Calu3 (cell line): ENCODE measurements at places on chromosomes 5 and 9. TPM values are rescaled to one million over a fixed set of nuclear protein-coding genes. Genes with fewer than 3 reads are reported as not detected.

DNA sequence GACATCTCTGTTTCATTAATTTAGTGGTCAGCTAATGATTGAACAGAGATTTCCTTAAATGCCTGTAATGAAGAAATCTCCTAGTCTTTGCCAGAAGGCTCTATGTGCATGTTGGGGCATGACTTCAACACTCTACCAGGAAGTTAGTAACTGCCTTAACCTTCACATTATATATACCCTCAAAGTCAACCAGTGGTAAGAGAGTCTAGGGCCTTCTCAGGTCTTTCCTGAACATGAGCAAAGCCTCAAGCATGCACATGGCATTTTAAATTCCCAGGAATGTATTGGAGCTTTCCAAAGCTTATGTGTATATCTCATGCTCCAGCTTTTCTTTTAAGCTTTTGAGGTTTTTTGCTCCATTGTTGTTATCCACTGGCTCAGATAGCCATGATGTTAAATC is 388.3 kb downstream of the ARRDC3 start:
- H3K4me3 ChIP-seq: no peak overlapping the region
- no peaks in the 10 kb centered on the region for H3K36me3 ChIP-seq
- H3K4me1 ChIP-seq: no peaks in the 10 kb centered on the region

DNA sequence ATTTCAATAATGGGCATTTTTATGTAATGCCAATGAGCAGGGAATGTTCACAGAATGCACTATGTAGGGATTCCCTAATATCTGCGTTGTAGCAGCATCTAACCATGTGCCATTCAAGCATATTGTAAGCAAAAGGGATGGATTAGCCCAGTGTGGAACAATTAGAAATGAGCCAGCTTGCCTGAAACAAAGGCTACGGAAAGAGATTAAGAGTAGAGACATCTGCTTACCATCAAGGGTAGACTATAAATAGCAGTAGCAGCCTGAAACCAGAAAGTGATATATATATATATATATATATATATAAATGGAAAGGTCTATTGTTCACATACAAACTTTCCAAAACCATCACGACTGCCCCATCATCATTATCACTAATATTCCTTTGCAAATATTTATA is 31.9 kb upstream of the CEP120 start:
- no peaks in the 10 kb centered on the region for H3K27me3 ChIP-seq
- peaks cover 2% of the 10 kb centered on the region for H3K36me3 ChIP-seq
- peaks cover 4% of the 10 kb centered on the region for H3K4me1 ChIP-seq
- DNase-seq: no peak
- no peak overlapping the region for H3K4me3 ChIP-seq

DNA sequence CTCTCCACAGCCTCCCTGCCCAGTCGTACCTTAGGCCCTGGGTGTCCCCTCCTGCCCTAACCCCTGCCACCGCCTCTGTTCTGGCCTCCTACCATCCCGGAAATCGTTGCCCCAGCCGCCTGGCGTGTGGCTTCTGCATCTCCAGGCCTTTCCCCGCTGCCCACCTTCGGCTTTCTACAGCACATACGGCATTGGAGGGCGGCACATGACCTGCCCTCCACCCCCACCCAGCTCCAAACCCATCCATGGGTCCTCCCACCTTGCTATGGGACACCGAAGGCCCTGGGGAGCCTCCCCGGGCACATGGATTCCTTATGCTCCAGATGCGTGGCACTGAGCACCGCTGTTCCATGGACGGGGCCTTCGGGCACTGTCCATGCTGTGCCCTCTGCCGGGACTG is 32.0 kb downstream of the FGF18 start:
- no peak for DNase-seq
- peak overlapping the region; percentile 61 for H3K4me3 ChIP-seq
- H3K27ac ChIP-seq: peak overlapping the region; percentile 70
- peaks cover 73% of the 10 kb centered on the region for H3K27me3 ChIP-seq
- H3K4me1 ChIP-seq: no peaks in the 10 kb centered on the region

The SIGMAR1 gene
- total RNA-seq: 65.6 and 80.1 TPM in 2 replicates

The BTNL3 gene
- not detected in 2 replicates for total RNA-seq

DNA sequence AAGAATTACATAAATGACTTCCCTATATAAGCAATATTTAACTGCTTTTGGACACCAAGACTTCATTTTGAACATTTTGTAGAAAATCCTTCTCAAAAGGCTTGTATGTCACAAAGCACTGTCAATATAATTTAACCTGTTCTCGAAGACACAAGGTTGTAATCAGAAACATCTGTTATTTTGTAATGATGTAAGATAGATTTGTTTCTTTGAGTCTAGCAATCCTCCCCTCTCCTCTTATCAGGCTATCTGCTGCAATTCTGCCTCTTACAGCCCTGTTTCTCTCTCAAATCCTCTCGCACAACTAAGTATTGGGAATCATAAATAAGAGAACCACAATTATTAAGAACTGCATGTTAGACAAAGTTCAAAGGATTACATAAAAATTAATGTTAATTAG is 18.6 kb upstream of the TARS1 start:
- H3K27ac ChIP-seq: no peak overlapping the region
- H3K36me3 ChIP-seq: no peaks in the 10 kb centered on the region
- peaks cover 15% of the 10 kb centered on the region for H3K27me3 ChIP-seq
- H3K4me1 ChIP-seq: no peaks in the 10 kb centered on the region

DNA sequence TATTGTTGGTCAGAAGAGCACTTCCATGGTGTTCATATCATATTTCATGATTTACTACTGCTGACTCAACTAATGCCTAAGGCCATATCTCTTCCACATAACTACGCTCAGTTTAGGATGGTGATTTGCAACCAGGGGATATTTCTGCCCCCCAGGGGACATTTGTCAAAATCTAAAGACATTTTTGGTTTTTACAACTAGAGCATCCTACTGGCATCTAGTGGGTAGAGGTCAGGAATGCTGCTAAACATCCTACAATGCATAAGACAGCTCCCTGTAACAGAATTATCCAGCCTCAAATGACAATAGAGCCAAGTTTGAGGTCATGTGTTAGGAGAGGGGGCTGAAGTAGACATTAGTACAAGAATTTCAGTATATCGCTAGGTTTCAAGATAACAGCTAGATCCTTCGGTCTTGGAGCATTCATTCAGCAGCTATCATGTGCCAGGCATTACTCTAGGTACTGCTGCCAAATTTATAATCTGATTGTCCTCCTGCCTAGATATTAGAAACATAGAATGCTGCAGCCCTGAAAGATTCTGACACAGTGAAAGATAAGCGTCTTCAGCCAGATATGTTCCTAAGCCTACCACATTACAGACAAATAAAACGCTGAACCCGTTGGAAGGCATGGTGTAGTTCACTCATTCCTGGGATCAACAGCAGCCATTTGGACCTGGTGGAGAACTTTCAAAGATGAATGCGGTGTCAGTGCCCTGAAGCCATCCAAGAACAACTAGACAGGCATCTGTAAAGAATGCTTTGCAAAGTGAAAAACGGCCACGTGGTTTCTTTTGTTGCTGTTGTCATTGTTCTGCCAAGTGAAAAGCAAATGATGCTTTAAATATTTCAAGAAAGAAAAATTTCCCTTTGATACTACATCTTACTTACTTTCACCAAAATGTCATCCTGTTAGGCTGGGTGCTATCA is 55.5 kb upstream of the FST start:
- H3K27ac ChIP-seq: peak overlapping the region; percentile 33
- no peak for DNase-seq
- peaks cover 4% of the 10 kb centered on the region for H3K36me3 ChIP-seq

DNA sequence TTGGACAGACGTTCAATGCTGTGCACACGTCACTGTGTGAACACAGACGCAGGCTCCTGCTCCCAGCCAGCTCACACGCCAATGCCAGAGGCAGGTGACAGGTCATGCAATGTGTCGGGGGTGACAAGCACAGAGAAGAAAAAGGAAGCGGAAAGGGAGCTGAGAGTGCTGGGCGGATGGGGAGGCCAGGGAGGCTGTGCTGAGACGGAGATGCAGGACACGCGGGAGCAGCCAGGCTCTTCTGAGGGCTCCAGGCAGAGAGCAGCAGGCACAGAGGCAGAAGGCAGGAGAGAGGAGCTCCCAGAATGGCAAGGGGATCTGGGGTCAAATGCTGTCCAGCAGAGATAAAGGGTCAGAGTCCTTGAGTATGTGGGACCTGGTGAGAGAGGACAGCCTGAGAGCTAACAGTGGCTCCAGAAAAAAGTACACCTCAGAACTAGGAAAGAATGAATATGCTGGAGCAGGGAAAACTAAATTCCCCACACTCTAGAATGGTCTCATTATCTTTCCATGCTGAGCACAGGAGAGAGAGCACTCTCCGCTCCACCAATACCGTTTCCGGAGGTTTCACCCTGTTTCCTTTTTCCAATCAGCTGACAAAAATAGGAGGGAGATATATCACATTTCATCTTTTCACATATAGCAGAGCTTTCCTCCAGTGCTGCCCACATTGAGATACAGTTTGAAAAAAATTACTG is 32.8 kb upstream of the NSMF start:
- no peaks in the 10 kb centered on the region for H3K36me3 ChIP-seq
- DNase-seq: no peak
- H3K4me1 ChIP-seq: no peaks in the 10 kb centered on the region
- no peak overlapping the region for H3K4me3 ChIP-seq
- no peak overlapping the region for H3K27ac ChIP-seq
- H3K27me3 ChIP-seq: peaks cover 36% of the 10 kb centered on the region

DNA sequence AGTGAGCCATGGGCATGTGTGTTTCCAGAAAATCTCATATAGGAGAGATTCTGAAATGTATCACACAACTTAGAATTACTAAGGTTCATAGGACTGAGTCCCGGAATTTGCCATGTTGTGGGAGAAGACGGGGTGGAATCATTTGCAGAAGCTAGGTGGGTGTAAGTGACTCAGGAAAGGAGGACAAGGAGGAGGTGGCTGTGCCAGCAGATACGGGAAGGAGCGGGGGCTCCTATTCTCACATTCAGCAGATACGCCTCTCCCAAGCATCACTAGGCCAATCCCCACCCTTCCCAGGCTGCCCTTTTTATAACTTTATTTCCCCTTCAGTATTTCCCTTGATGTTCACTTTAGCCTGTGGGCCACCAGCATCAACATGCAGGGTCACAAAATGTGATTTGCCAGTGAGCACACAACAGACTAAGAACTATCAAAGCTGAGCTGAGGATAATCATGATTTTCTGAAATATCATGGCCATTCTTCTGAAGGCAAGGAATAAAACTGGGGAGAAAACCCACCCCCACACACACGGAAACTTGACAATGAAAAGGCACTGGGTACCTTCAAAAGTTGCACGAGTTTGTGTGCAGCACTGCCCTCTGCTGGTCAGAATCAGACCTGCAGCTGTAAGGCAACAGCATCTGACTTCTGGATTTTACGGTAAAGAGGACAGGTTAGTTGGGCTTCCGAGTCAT is 133.2 kb downstream of the MTX3 start:
- H3K4me1 ChIP-seq: no peaks in the 10 kb centered on the region
- peak; percentile 83 for DNase-seq
- no peak overlapping the region for H3K4me3 ChIP-seq
- no peaks in the 10 kb centered on the region for H3K36me3 ChIP-seq
- no peaks in the 10 kb centered on the region for H3K27me3 ChIP-seq
- H3K27ac ChIP-seq: no peak overlapping the region

The TMEFF1 gene
- 1.7 TPM in 2 replicates for total RNA-seq

- H3K4me1 ChIP-seq: no peaks in the 10 kb centered on the region
- H3K4me3 ChIP-seq: no peak overlapping the region
- no peak overlapping the region for H3K27ac ChIP-seq
- peaks cover 8% of the 10 kb centered on the region for H3K27me3 ChIP-seq
These were observed 119.4 kb upstream of the MVB12B start for GRCh38 chr9:126207256-126207655.

DNA sequence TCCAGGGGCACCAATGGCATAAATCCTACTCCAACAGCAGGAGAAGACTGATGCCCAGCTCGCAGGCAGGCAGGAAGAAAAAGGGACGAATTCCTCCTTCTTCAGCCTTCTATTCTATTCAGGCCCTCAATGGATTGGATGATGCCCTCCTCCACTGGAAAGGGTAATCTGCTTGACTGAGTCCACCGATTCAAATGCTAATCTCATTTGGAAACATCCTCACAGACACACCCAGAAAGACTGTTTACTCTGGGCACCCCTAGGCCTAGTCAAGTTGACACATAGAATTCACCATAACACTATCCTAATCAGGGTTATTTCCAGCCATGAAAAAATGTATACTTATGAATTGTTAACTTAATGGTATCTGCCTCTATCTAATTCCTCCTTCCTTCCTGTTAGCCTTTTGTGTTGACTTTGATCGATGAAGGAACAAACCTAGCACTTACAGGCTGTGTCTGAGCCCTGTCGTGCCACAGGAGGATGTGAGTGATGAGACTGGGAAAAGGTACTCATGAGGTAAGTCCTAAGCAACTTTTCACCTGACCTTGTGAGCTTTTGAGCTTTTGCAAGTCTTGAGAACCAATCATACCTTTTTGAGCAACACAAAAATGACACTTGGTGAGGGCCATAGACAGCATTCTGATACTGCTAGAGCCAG is 36.5 kb downstream of the FOXD1 start:
- H3K4me1 ChIP-seq: peaks cover 22% of the 10 kb centered on the region
- DNase-seq: peak; percentile 9
- H3K4me3 ChIP-seq: no peak overlapping the region
- peaks cover 8% of the 10 kb centered on the region for H3K27me3 ChIP-seq
- H3K36me3 ChIP-seq: peaks cover 4% of the 10 kb centered on the region

- no peak for DNase-seq
- no peak overlapping the region for H3K4me3 ChIP-seq
- H3K4me1 ChIP-seq: no peaks in the 10 kb centered on the region
- H3K27me3 ChIP-seq: peaks cover 69% of the 10 kb centered on the region
- H3K27ac ChIP-seq: no peak overlapping the region
These were observed 142.0 kb downstream of the HSPA4 start for GRCh38 chr5:133193794-133194193.

The PHF24 gene
- total RNA-seq: not detected in 2 replicates

The DNAI1 gene
- total RNA-seq: not detected in 2 replicates

GRCh38 chr9:97737429-97737828 is 40.3 kb upstream of the XPA start:
- no peaks in the 10 kb centered on the region for H3K27me3 ChIP-seq
- no peak overlapping the region for H3K4me3 ChIP-seq
- DNase-seq: no peak
- no peaks in the 10 kb centered on the region for H3K4me1 ChIP-seq

- DNase-seq: no peak
- H3K4me3 ChIP-seq: no peak overlapping the region
- H3K27ac ChIP-seq: no peak overlapping the region
- H3K27me3 ChIP-seq: no peaks in the 10 kb centered on the region
- no peaks in the 10 kb centered on the region for H3K36me3 ChIP-seq
These were observed 1060.4 kb downstream of the CDH12 start for GRCh38 chr5:21792748-21793147.

The IFNE gene
- total RNA-seq: 8.3 and 8.4 TPM in 2 replicates

The CLIC3 gene
- 0.35 and 0.91 TPM in 2 replicates for total RNA-seq

GRCh38 chr5:141349917-141350619 is at the start of gene PCDHGB1:
Gene PCDHGB1, plus strand, starts transcription at chr5:141350099. Its CDS starts 162 bp downstream, at chr5:141350261.
- no peak for DNase-seq
- no peak within 1 kb of the TSS for H3K27ac ChIP-seq
- H3K36me3 ChIP-seq: peaks cover 5% of the 10 kb centered on the region
- H3K4me3 ChIP-seq: no peak within 1 kb of the TSS
- no peaks in the 10 kb centered on the region for H3K27me3 ChIP-seq

GRCh38 chr9:72428329-72428728 is 63.3 kb upstream of the ZFAND5 start:
- H3K36me3 ChIP-seq: peaks cover 3% of the 10 kb centered on the region
- no peak overlapping the region for H3K4me3 ChIP-seq
- no peaks in the 10 kb centered on the region for H3K4me1 ChIP-seq
- H3K27ac ChIP-seq: no peak overlapping the region
- no peaks in the 10 kb centered on the region for H3K27me3 ChIP-seq
